ENCODE measurements at places on chromosomes 3 and 15. TPM values are rescaled to one million over a fixed set of nuclear protein-coding genes. Genes with fewer than 3 reads are reported as not detected.
A peak's percentile ranks its signal among the peaks of the same experiment; 100 is the strongest.

DOCK3 gene
- 0.21 TPM for total RNA-seq

ISLR2 gene
- 0.36 TPM for total RNA-seq

SCG5 gene
- 0.67 TPM for total RNA-seq

TMEM266 gene
- 0.21 TPM for total RNA-seq

- H3K27ac ChIP-seq = no peak overlapping the region
- H3K27me3 ChIP-seq = peaks cover 14% of the 10 kb centered on the region
- H3K4me1 ChIP-seq = no peaks in the 10 kb centered on the region
- H3K4me3 ChIP-seq = no peak overlapping the region
- H3K36me3 ChIP-seq = no peaks in the 10 kb centered on the region
Observed at GRCh38 chr3:122097141-122097540, 42.0 kb downstream of the CD86 start.

GRCh38 chr15:29844290-29844903 is 22.1 kb upstream of the TJP1 start:
- H3K4me3 ChIP-seq = no peak overlapping the region
- no peak overlapping the region for H3K27ac ChIP-seq
- no peaks in the 10 kb centered on the region for H3K27me3 ChIP-seq
- no peaks in the 10 kb centered on the region for H3K36me3 ChIP-seq
- DNase-seq = no peak
- no peaks in the 10 kb centered on the region for H3K4me1 ChIP-seq

GRCh38 chr3:126498929-126499328 is 18.6 kb downstream of the UROC1 start:
- no peaks in the 10 kb centered on the region for H3K4me1 ChIP-seq
- no peak overlapping the region for H3K4me3 ChIP-seq
- DNase-seq = no peak
- no peak overlapping the region for H3K27ac ChIP-seq

- DNase-seq = no peak
- H3K36me3 ChIP-seq = no peaks in the 10 kb centered on the region
- no peaks in the 10 kb centered on the region for H3K4me1 ChIP-seq
- H3K4me3 ChIP-seq = no peak overlapping the region
- no peaks in the 10 kb centered on the region for H3K27me3 ChIP-seq
Observed at GRCh38 chr3:194257151-194257621, 93.9 kb downstream of the CPN2 start.

GRCh38 chr3:52532838-52533622 is 627 bp downstream of the NT5DC2 start:
- H3K27me3 ChIP-seq = no peaks in the 10 kb centered on the region
- H3K36me3 ChIP-seq = no peaks in the 10 kb centered on the region
- H3K4me3 ChIP-seq = peak overlapping the region; percentile 55
- H3K4me1 ChIP-seq = peaks cover 21% of the 10 kb centered on the region

DNA sequence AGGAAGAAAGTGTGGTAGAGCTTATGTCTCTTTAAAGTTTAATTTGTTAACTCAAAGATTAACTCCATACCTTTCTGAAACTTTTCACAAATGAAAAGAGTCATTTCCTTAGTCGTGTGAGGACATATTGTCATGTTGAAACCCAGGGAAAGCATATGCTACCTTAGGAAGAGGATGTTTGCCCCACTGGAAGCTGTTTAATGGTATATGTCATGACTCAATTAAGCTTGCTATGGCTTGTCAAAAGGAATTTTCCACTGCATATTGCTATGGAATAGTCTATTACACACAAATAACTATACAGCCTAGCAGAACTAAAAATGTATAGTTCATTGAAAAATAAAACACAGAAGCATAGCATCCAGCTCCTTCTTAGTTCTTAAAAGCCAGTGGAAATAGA is 69.9 kb downstream of the NSUN3 start:
- H3K27me3 ChIP-seq = no peaks in the 10 kb centered on the region
- H3K27ac ChIP-seq = no peak overlapping the region

- no peaks in the 10 kb centered on the region for H3K27me3 ChIP-seq
- no peaks in the 10 kb centered on the region for H3K36me3 ChIP-seq
- no peak overlapping the region for H3K4me3 ChIP-seq
- H3K4me1 ChIP-seq = no peaks in the 10 kb centered on the region
Observed at GRCh38 chr3:20344400-20344959, 158.5 kb upstream of the SGO1 start.

GRCh38 chr3:196992461-196993065 is 23.9 kb upstream of the PIGZ start:
- H3K4me1 ChIP-seq = peaks cover 10% of the 10 kb centered on the region
- DNase-seq = no peak

DNA sequence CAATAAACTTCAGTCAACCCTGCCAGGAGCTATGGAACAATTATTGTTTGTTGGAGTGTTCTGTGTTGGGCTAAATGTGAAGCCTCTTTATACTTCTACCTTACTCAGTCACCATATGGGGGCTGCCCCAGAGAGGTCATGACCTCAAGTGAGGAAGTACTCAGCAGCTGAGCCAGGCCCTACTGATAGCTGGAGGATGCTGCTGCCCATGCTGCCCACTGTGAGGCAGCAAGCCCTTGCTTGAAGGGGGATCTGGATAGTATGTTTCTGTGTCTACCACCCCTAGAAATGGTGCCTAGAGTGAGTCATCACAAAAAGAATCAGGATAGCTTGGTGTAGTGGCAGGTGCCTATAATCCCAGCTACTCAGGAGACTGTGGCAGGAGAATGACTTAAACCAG is 4.5 kb upstream of the RPL24 start:
- H3K27me3 ChIP-seq = no peaks in the 10 kb centered on the region
- no peak overlapping the region for H3K27ac ChIP-seq
- H3K4me1 ChIP-seq = peaks cover 11% of the 10 kb centered on the region
- DNase-seq = no peak
- peaks cover 3% of the 10 kb centered on the region for H3K36me3 ChIP-seq

DNA sequence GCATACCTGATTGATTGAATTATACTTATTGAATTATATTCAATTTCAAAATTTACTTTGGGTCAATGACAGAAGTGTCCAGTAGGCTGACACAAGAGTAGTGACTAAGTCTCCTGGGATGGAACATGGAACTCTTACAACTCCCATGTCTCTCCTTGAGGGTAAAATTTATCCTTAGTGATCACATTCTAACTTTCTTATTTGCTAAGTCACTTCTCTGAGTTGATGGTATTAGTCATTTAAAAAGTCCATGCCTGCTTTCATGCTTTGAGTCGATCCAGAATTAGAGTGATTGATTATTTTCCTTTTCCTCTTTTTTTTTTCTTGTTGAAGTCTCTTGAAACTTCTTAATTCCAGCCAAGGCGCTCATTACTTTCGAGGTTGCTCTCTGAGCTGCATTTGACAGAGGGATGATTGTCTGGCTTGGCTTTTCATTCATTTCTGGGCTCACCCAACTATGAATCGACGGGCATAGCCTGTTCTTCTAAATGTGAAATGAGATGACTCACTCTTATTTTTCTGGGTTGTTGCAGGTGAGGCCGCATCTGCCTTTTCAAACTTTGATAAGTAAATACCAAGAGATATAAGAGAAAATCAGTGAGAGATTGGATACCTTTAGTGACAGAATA is 34.9 kb downstream of the LRRC3B start:
- no peaks in the 10 kb centered on the region for H3K27me3 ChIP-seq
- H3K4me1 ChIP-seq = no peaks in the 10 kb centered on the region
- no peak for DNase-seq
- no peak overlapping the region for H3K27ac ChIP-seq
- H3K4me3 ChIP-seq = no peak overlapping the region

GRCh38 chr15:67150023-67150860 is 84.8 kb downstream of the SMAD3 start:
- peaks cover 14% of the 10 kb centered on the region for H3K36me3 ChIP-seq
- no peaks in the 10 kb centered on the region for H3K27me3 ChIP-seq
- no peak overlapping the region for H3K4me3 ChIP-seq
- peak; percentile 98 for DNase-seq
- H3K27ac ChIP-seq = peak overlapping the region; percentile 100

DNA sequence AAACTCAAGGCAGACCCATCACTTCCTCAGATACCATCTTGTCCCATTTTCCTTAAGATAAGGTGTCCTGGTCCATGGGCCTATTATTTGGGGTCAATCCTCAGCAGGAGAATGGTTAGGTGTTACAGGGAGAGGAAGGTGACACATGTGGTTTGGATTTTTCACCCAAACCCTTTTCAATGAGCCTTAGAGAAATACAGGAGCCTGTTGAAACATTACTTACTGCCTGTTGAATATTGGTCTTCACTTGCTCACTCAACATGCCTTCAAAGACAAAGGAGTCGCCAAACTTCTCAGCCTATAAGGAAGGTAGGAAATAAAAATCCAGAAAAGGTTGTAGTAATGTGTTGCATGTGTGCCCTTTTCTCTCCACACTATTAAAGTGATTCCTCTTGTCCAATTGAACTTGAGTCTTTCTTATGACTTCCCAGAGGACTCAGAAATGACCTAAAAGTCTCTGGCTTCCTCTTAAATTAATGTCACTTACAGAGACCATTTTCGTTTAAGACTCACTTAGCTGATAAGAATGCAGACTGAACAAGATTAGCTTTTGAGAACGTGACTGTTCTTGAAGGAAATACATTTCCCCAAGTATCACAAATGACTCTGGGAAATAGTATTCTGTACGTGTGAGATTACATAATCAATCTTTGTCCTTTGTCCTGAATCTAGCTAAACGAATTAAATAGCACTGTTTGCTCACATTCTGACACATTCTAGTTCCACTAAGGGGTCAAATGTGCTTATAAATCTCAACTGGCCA is 17.8 kb downstream of the SUMF1 start:
- no peak overlapping the region for H3K27ac ChIP-seq
- H3K4me1 ChIP-seq = no peaks in the 10 kb centered on the region
- no peak for DNase-seq

- no peak overlapping the region for H3K4me3 ChIP-seq
- no peak overlapping the region for H3K27ac ChIP-seq
- no peaks in the 10 kb centered on the region for H3K4me1 ChIP-seq
- H3K27me3 ChIP-seq = no peaks in the 10 kb centered on the region
- DNase-seq = no peak
- H3K36me3 ChIP-seq = peaks cover 16% of the 10 kb centered on the region
Observed at GRCh38 chr3:52920841-52921240, 23.5 kb upstream of the STIMATE start.

DNA sequence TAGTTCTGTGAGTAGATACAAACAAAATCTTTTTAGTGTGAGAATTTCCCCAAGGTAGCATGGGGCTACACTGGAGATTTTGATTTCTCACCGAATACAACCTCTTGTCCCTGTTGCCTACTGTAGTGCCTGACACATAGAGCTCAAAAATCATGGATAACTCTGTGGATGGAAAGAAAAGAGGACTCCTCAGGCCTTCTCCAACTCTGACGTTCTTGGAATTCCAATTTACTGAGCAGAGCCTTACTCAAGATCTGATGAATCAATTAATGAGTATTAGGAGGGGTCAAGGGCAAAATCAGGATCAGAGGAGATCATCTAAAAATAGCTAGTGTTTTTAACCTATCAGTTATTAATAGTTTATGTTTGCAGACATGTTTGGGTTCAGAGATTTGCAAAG is 46.7 kb upstream of the PYDC2 start:
- H3K36me3 ChIP-seq = no peaks in the 10 kb centered on the region
- peak overlapping the region; percentile 19 for H3K27ac ChIP-seq
- no peaks in the 10 kb centered on the region for H3K27me3 ChIP-seq
- DNase-seq = no peak
- H3K4me3 ChIP-seq = no peak overlapping the region

GRCh38 chr15:63089260-63090043 is 32.2 kb upstream of the LACTB start:
- no peak overlapping the region for H3K27ac ChIP-seq
- DNase-seq = no peak
- no peak overlapping the region for H3K4me3 ChIP-seq
- no peaks in the 10 kb centered on the region for H3K36me3 ChIP-seq
- H3K4me1 ChIP-seq = peaks cover 3% of the 10 kb centered on the region
- H3K27me3 ChIP-seq = no peaks in the 10 kb centered on the region

- H3K27ac ChIP-seq = no peak overlapping the region
- DNase-seq = no peak
- no peaks in the 10 kb centered on the region for H3K27me3 ChIP-seq
- H3K4me1 ChIP-seq = no peaks in the 10 kb centered on the region
- H3K4me3 ChIP-seq = no peak overlapping the region
Observed at GRCh38 chr3:179021119-179021903, 50.3 kb downstream of the ZMAT3 start.

All from Panc1 (cell line).